ENCODE measurements at places on chromosomes 1 and 21. TPM values are rescaled to one million over a fixed set of nuclear protein-coding genes. Genes with fewer than 3 reads are reported as not detected.
A peak's percentile ranks its signal among the peaks of the same experiment; 100 is the strongest.

DNA sequence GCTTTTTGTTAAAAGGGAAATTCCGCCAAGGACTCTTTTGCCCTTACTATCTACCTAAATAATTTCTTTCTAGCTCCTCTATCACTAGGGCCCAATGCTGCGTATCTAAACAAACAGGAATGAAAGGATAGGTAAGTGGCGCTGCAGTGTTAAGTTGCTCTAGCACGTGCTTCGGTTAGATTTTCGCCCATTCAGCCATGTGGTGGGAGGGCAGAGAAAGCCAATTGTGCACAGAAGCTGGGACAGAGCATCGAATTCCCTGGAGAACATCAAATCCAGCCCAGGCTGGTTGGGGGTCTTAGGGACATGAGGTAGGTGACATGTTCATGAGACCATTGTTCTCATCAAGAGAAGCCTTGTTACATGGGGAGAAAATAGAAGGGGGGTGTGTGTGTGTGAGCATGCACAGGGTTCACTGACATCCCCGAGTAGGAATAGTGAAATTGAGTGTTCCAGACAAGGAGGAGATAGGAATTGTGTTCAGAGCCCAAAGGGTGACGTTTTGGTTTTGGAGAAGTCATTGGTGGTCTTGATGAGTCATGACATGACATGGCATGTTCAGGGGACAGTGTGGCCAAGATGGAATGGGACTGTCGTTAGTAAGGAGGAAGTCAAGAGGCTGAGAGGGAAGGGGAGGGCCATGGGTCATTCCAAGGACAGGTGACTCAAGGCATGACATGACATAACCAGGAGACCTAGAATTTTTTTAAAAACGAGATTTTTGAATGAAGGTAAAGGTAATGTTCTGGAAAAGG is 107.1 kb downstream of the TLR5 start:
- H3K4me1 ChIP-seq: no peaks in the 10 kb centered on the region
- no peak for DNase-seq
- H3K27me3 ChIP-seq: no peaks in the 10 kb centered on the region

DNA sequence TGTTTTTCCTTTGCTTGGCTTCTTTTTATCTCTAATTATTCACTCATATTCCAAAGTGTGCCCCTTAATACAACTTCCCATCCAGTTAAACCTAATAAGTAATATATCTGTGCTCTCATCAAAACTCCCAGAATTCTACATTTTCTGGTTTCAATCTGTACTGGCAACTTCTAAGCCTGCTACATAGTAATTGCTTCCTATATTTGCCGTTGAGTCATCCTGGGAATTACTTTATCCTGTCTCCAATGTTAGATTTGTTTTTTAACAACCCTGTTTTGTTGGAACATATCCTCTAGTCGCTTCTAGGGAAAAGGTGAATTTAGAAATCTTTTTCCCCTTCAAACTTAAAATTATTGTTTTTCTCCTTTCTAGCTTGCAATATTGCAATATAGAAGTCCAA is 620.5 kb upstream of the PKN2 start:
- H3K27ac ChIP-seq: no peak overlapping the region
- no peak for DNase-seq

DNA sequence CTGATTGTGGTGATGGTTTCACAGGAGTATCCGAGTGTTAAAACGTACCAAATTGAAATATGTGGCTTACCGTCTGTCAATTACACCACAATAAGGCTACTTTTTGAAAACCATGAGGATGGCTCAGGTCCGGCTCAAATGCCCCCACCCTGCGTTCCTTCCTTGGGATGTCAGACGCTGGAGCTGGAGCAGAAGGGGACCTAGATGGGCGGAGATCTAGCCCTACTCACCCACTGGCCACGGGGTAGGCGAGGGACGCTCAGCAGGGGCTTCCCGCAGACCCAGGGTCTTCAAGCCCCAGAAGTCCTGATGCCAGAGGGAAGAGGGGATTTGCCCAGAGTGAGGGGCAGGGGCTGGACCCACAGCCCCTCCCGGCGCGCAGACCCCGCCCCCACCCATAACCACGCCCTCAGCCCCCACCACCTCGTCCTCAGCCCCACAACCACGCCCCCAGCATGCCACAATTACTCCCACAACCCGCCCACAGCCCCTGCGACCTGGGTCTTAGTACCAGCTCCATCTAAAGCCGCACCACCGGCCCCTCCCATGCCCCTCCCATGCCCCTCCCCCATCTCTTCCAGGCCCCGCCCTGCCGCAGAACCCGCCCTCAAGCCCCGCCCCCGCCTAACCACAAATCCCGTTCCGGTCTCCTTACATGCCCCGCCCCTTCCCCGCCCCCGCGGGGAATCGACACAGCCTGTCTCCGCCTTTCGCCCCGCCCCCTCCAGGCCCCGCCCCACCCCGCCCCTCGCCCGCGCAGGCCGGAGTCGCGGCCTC is at the start of gene LRRC3:
LRRC3 (plus strand) TSS at position 764 of the 777 bp plus-strand sequence. CDS start 1,135 bp downstream, outside the sequence.
- H3K4me3 ChIP-seq: peak within 1 kb of the TSS; percentile 69
- DNase-seq: peak; percentile 59
- peaks cover 7% of the 10 kb centered on the region for H3K27me3 ChIP-seq
- peaks cover 18% of the 10 kb centered on the region for H3K36me3 ChIP-seq

DNA sequence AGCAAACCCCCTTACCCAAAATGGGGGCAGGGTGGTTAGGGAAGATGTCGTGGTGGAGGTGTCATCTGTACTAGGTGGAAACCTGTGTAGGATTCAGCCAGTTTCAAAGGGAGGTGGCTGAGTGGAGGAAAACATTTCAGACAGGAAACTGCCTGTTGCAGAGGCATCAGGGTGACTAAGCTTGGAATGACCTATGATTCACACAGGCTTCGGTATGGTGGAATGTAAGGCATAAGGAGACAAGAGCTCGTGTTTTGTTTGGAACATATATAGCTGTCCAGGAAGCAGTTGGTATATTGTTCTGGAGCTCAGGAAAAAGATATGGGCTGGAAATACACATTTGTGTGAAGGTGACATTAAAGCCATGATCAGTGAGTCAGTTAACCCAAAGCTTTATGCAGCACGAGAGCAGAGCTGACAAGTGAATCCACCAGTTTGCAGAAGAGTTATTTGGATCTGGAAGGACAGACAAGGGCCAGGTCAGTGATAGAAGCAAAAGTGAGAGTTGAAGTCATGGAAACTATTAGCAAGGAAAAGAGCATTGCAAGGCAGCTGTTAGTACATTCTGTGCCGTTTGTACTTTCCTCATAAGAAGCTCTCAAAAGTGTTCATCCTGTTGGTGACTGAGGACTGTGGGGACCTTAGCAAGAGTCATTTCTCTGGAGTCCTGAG is 12.2 kb downstream of the UTP25 start:
- no peaks in the 10 kb centered on the region for H3K27me3 ChIP-seq
- DNase-seq: no peak
- no peaks in the 10 kb centered on the region for H3K4me1 ChIP-seq
- peaks cover 98% of the 10 kb centered on the region for H3K36me3 ChIP-seq

- H3K27ac ChIP-seq: peak overlapping the region; percentile 51
- H3K4me1 ChIP-seq: peaks cover 7% of the 10 kb centered on the region
- H3K27me3 ChIP-seq: no peaks in the 10 kb centered on the region
- H3K36me3 ChIP-seq: no peaks in the 10 kb centered on the region
- H3K4me3 ChIP-seq: no peak overlapping the region
Observed at GRCh38 chr1:211920141-211920572, 89.6 kb upstream of the LPGAT1 start.

DNA sequence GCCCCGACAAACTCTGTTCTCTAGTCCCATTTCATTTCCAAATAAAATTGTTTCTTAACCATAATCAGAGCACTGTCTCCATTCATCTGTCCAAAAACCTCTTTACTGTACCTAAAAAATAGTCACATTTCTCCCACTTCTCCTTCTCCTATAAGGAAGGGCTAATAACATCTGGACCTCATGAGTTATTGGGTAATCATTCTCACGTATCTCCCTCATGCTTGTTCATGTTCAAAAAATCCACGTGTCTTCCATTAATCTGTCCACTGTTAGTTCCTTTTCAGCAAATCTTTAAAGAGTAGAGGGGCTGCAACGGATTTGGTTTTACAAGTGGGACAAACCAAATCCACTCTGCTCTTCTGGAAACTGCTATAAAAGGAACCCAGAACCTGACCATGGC is 1418.8 kb downstream of the MRPL39 start:
- no peaks in the 10 kb centered on the region for H3K27me3 ChIP-seq
- no peaks in the 10 kb centered on the region for H3K4me1 ChIP-seq
- H3K36me3 ChIP-seq: no peaks in the 10 kb centered on the region
- DNase-seq: no peak
- H3K27ac ChIP-seq: no peak overlapping the region
- H3K4me3 ChIP-seq: no peak overlapping the region

- H3K36me3 ChIP-seq: no peaks in the 10 kb centered on the region
- no peak overlapping the region for H3K27ac ChIP-seq
- DNase-seq: no peak
- no peaks in the 10 kb centered on the region for H3K4me1 ChIP-seq
- H3K4me3 ChIP-seq: no peak overlapping the region
- peaks cover 53% of the 10 kb centered on the region for H3K27me3 ChIP-seq
Observed at GRCh38 chr1:20183616-20184271, 2.2 kb upstream of the UBXN10 start.

Gene TMEM81
- total RNA-seq: 0.44 TPM

Gene DONSON
- total RNA-seq: 19.5 TPM

DNA sequence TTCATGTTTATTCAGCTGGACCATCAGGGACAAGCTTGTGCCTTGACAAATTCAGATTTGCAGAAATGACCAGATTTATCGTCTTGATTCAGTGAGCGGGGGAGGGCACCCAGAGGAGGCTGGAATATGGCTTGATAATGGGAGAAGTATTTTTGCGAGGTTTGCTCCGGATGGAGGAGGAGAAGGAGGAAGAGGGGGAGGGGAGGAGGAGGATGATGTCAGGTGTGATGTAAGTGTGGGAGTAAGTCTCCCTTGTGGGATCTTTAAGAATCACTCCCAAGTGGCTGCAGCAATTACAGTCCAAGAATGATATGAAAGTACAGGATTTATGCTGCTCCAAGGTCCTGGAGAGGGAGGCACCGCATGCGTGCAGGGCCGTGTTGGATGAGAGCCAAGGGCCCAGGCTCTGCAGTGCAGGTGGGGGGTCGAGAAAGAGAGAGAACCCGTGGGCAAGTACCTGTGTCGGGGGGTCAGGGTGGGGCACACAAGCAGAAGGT is 5.6 kb upstream of the ZNF496 start:
- no peaks in the 10 kb centered on the region for H3K27me3 ChIP-seq

Gene SYT6
- not detected for total RNA-seq

Measured in tibial nerve (tissue), 4 donors.